ENCODE measurements at places on chromosomes 3 and 15. TPM values are rescaled to one million over a fixed set of nuclear protein-coding genes. Genes with fewer than 3 reads are reported as not detected.

The DCP1A gene
- total RNA-seq: 11.7 TPM

The DLL4 gene
- 1.8 TPM for total RNA-seq

The LYZL4 gene
- total RNA-seq: not detected

The SPATA12 gene
- not detected for total RNA-seq

The GOLGA8R gene
- 2.9 TPM for total RNA-seq

The SUSD5 gene
- 0.58 TPM for total RNA-seq

- no peaks in the 10 kb centered on the region for H3K27me3 ChIP-seq
- no peaks in the 10 kb centered on the region for H3K4me1 ChIP-seq
- H3K4me3 ChIP-seq: no peak overlapping the region
- no peak overlapping the region for H3K27ac ChIP-seq
Observed at GRCh38 chr15:29734917-29735572, 87.2 kb downstream of the TJP1 start.

- no peaks in the 10 kb centered on the region for H3K36me3 ChIP-seq
- H3K27ac ChIP-seq: peak overlapping the region; percentile 90
- no peaks in the 10 kb centered on the region for H3K27me3 ChIP-seq
- peak overlapping the region; percentile 71 for H3K4me3 ChIP-seq
- peaks cover 32% of the 10 kb centered on the region for H3K4me1 ChIP-seq
Observed at GRCh38 chr3:125055331-125055912, 375 bp downstream of the HEG1 start.

- no peaks in the 10 kb centered on the region for H3K27me3 ChIP-seq
- no peaks in the 10 kb centered on the region for H3K36me3 ChIP-seq
- DNase-seq: no peak
- H3K4me1 ChIP-seq: no peaks in the 10 kb centered on the region
- no peak overlapping the region for H3K27ac ChIP-seq
- H3K4me3 ChIP-seq: no peak overlapping the region
Observed at GRCh38 chr3:151935446-151935845, 62.0 kb downstream of the SUCNR1 start.

DNA sequence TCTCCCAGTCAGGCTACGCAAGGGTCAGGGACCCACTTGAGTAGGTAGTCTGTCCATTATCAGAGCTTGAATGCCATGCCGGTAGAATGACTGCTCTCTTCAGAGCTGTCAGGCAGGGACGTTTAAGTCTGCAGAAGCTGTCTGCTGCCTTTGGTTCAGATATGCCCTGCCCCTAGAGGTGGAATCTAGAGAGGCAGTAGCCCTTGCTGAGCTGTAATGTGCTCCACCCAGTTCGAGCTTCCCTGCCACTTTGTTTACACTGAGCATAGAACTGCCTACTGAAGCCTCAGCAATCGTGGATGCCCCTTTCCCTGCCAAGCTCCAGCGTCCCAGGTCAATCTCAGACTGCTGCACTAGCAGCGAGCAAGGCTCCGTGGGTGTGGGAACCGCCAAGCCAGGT is 57.5 kb upstream of the SETMAR start:
- no peak overlapping the region for H3K4me3 ChIP-seq
- no peaks in the 10 kb centered on the region for H3K36me3 ChIP-seq
- no peak for DNase-seq

DNA sequence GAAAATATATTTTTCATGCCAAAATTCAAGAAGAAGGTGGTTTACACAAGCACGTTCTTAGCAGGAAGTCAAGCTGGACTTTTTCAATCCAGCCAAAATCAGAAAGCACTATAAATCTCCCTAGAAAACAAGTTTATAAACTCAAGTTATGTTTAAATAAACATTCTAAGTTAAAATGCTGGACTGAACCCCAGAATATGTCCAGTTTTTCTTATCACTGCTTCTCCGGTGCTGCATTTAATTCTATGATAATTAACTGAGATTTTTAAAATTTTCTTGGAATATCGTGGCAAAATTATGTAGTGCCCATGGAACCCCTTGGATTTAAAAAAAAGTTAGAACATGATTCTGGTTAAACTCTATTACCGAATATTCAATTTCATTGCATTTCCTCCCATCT is 218.2 kb upstream of the MDFIC2 start:
- no peaks in the 10 kb centered on the region for H3K36me3 ChIP-seq
- no peak overlapping the region for H3K27ac ChIP-seq
- peaks cover 10% of the 10 kb centered on the region for H3K4me1 ChIP-seq

DNA sequence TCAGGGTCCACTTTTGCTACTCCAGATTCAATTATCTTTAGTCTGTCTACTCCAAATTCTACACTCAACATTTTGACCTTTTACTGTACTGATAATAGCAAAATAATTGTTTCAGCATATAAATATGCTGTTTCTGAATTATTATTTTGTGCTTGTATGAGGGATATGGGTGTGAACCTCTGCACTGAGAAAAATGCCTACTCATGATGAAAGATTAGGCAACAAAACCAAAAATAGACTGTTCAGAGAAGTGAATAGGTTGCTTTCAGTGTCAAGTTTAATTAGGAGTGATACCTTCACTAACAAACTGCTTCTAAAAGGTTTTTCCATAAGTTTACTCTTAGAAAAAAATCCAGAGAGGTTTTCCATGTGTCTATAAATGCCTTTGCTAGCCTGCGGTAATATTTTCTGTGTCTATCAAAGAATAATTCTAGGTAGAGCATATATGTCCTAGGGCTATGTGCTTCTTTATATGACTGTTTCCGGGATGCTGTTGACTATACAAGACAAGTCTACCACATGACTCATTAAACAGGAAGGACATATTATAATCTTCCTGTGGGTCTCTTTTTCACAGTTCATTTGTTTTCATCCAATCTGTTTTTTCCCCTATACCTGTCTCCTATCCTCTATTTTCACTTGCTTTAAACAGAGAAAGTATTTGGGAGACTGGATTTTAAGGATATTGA is 218.5 kb upstream of the TTC14 start:
- no peak overlapping the region for H3K4me3 ChIP-seq
- no peak for DNase-seq
- no peaks in the 10 kb centered on the region for H3K4me1 ChIP-seq
- H3K36me3 ChIP-seq: no peaks in the 10 kb centered on the region
- no peaks in the 10 kb centered on the region for H3K27me3 ChIP-seq
- H3K27ac ChIP-seq: no peak overlapping the region

DNA sequence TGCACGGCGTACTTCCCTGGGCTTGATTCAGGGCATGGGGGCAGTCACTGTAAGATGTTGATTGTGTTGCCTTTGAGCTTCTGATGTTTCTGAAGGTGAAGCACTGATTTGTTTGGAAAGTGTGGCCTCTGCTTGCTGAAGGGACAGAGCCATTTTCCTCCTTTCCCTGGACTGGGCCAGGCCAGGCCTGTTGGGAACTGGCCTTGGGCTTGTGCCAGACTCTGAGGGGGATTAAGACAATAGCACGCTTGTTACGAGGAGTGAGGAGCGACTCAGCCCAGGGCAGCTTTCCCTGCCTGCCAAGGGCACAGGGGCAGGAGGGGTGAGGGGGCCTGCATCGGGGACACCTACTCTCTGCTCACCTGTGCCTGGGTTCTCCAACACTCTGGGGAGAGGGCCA is 42.9 kb downstream of the LINGO1 start:
- H3K36me3 ChIP-seq: no peaks in the 10 kb centered on the region
- no peaks in the 10 kb centered on the region for H3K27me3 ChIP-seq
- no peak overlapping the region for H3K27ac ChIP-seq
- H3K4me1 ChIP-seq: no peaks in the 10 kb centered on the region
- peak; percentile 84 for DNase-seq
- no peak overlapping the region for H3K4me3 ChIP-seq

DNA sequence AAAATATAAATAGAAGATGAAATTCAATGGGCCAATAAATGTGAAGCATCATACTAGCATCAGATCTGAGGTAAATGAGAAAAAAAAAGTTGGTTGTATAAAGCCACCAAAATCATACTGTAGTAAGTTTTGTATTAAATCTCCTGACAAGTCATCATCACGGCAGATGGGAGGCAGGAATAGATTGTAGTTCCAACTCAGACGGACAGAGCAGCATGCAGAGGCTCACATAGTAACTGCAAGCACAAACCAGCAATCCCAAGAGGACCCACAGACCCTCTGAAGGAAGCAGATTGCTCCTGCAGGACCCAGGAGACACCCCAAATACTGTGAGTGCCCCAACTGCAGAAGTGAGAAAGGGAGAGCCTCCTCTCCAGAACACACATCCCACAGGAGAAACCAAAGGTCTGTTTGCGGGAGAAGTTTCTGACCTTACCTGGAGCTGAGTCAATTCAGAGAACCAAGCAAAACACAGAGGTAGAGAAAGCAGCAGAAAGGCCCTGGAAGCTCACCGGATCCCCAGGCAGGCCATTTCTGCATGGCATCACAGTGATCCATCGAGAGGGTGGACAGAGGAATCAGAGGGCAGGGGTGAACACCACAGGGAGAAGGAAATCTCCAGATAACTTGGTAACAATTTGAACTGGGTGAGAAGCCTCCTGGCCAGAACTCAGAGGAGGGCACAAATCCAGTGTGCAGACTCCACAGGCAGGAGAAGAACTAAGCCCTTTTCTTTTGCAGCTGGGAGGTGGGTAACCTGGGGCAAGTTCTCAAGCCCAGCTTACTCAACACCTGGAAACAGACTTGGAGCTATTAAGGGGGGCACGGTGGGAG is 141.6 kb upstream of the ARHGEF26 start:
- H3K27ac ChIP-seq: no peak overlapping the region
- H3K4me1 ChIP-seq: no peaks in the 10 kb centered on the region
- H3K4me3 ChIP-seq: no peak overlapping the region
- DNase-seq: no peak
- H3K36me3 ChIP-seq: no peaks in the 10 kb centered on the region

GRCh38 chr15:62469478-62469873 is 304.4 kb upstream of the C2CD4B start:
- no peaks in the 10 kb centered on the region for H3K27me3 ChIP-seq
- no peak overlapping the region for H3K4me3 ChIP-seq
- peaks cover 68% of the 10 kb centered on the region for H3K4me1 ChIP-seq
- no peaks in the 10 kb centered on the region for H3K36me3 ChIP-seq

DNA sequence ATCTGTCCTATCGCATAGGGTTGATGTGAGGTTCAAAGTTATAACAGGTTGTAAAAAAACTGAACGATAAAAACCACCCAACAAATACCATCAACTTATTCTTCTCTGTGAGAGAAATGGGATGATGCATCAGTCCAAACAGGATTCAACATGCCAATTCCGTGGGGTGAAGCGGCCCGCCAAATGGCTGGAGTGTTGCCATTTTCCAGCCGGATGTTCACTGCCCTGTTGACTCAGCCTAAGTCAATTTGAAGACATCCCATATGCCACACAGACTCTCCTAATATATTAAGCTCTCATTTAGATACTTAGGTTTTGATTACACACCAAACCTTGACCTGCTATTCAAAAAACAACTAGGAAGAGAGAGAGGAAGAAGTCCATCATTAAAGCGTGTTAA is 311.1 kb downstream of the VPS13C start:
- H3K4me3 ChIP-seq: no peak overlapping the region
- H3K4me1 ChIP-seq: no peaks in the 10 kb centered on the region
- no peak for DNase-seq
- no peaks in the 10 kb centered on the region for H3K36me3 ChIP-seq
- no peaks in the 10 kb centered on the region for H3K27me3 ChIP-seq
- H3K27ac ChIP-seq: no peak overlapping the region

- H3K4me1 ChIP-seq: peaks cover 7% of the 10 kb centered on the region
- no peak overlapping the region for H3K4me3 ChIP-seq
- DNase-seq: no peak
- no peaks in the 10 kb centered on the region for H3K36me3 ChIP-seq
- peaks cover 73% of the 10 kb centered on the region for H3K27me3 ChIP-seq
Observed at GRCh38 chr3:9553948-9554513, 409 bp upstream of the LHFPL4 start.

- H3K4me1 ChIP-seq: peaks cover 56% of the 10 kb centered on the region
- no peaks in the 10 kb centered on the region for H3K27me3 ChIP-seq
- no peak for DNase-seq
- peak within 1 kb of the TSS; percentile 63 for H3K4me3 ChIP-seq
- peaks cover 35% of the 10 kb centered on the region for H3K36me3 ChIP-seq
Observed at GRCh38 chr3:36992806-36993325, at the start of gene EPM2AIP1. TSS of gene EPM2AIP1 (minus strand) at chr3:36993131. CDS start at chr3:36993077, 54 bp downstream.

Data from stomach (tissue), 19 donors.